Stimulated activated CD4-positive, alpha-beta T cell treated with anti-CD3 and anti-CD28 coated beads, Interleukin-15, amount 100 ng/mL, for 48 hours (primary cell): ENCODE measurements at places on chromosomes 11 and 22.

DNA sequence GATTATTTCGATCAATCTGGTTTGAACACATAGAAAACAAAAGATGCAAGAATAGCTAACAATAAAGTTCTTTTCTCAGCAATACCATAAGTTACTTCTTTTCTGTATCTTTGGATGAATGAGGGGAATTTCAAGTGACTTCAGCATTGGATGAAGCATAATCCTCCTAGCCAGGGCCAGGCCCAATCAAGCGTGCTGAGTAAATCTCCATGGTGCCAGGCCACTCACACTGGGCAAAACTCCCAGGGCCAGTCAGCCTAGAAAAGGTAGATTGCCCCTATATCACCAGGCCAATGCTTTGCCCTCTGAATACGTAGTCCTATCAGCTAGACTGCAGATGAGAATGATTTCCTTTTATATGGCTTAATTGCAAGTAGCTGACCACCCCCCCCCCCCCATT lies 6.0 kb downstream of the CNTF start:
- no peak for DNase-seq

- no peak for DNase-seq
Observed at GRCh38 chr11:3782963-3783362, 14.4 kb downstream of the NUP98 start.

DNA sequence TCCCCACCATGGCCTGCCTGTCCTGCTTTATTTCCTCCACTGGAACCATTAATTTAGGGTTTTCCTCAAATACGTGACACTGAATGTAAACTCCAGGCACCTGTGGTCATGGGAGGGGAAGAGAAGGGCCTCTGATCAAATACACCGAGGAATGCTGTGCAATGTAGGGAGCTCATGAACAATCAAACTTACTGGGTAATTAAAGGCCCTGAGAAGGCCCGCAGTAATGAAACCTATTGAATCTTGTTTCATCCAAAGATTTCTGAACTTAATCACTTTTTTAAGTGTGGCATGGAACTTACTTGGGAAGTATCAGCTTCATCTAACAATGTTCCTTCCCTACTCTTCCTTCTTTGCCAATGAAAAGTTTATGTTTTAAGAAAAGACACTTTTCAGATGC lies 299.8 kb downstream of the MIAT start:
- DNase-seq = no peak

GRCh38 chr22:21791635-21792625 lies 56.3 kb upstream of the YPEL1 start:
- peak; percentile 38 for DNase-seq

- DNase-seq = no peak
Observed at GRCh38 chr11:1781593-1781975, 17.9 kb upstream of the CTSD start.

DNA sequence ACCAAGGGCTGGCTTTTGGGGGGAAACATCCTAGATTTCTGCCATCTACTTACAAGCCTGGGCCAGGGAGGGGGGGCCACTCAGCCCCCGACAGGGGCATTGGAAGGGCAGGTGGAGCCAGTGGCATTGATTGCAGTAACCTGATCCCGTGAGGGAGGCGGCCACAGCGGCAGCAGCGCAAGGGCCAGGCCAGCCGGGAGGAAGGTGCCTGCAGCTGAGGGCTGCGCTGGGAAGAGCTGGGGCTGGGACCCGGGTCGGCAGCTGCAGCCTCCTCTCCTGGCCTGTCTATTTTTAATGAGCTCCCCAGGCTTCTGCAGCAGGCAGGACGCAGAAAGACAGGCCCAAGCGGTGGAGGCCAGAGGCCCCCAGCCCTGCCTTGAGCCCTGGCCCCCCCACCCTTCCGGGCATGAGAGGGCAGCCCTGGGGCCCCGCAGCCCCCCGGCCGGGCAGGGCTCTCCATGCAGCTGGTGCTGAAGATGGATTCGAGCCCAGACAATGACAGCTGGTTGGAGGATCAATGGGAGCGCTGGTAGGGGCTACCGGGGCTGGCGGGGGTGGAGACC lies 10.6 kb downstream of the FREY1 start:
- DNase-seq = no peak

DNA sequence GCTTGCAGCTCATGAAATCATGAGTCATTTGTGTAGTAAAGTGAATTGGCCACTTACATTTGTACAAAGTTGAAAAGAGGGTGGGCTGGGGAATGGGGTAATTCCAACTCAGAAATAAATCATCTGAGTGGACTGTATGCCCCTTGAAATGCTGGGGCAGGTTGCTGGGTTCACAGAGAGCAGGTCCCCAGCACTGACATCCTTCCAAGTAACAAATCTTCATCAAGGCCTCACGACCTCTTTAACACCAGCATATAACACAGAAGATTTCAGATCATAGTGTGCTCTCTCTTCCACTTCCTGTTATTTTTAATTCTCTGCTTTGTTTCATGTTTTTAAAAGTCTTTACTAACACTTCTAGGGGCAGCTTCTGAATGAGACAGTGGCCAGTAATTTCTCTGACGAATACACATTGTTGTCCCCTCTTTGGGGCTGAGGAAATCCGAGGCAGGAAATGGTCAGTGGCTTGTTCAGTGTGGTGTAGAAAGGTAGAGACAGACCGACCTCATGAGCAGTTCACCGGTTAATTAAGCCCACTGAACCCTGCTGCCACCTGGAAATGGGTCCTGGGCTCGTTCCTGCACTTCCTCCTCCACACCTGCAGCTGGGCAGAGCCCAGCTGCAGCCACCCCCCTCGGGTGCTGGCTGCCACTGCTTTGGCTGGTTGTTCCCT lies 127.7 kb downstream of the MAML2 start:
- no peak for DNase-seq

DNA sequence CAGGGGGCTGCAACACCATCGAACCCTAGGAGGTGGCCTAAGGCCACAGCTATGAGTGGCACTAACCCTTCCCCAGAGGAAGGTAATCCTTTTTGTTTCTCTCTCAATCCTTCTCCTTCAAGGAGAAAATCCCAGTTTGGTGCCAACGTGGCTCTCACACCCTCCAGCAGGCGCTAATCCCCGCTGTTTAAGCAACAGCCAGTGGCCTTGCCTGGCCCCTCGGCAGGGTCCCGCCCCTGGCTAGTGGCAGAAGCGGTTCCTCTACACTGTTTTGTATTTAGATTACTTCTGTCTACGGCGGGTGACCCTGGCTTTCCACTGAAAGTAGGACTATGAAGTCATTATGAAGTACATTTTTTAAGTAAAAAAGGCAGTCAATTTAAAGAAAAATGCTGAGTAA lies 15.5 kb downstream of the GNAZ start:
- DNase-seq = no peak

GRCh38 chr11:69409812-69410645 lies 71.4 kb upstream of the LINC01488 start:
- no peak for DNase-seq

DNA sequence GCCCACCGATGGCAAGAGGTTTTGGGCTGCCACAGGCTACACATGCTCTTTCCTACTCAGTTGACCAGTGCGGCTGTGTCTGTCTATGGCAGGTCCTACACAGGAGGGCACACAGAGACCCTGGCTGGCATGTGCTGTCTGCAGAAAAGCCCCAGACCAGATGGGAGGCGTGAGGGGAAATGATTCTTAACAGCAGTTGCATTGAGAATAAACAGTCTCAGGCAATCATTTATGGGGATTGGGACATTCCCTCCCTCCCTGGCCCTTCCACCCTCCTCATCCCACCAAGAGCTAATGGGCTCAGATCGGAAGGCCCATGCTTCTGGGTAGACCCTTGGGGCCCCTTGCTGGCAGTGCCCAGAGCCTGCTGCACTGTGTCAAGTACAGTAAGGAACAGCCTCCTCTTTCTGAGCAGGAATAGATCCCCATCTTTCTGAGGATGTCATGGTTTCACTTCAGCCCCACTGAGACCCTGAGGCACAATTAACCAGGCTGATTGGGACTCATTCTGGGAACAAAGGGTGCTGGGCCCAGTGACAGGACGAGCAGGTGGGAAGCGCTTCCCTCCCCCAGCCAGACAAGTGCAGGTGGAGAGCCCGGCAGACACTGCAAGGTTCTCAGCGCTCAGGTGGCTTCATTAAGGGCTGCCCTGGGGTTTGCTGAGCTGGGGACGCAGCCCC lies 28.3 kb downstream of the TSPAN18 start:
- no peak for DNase-seq

DNA sequence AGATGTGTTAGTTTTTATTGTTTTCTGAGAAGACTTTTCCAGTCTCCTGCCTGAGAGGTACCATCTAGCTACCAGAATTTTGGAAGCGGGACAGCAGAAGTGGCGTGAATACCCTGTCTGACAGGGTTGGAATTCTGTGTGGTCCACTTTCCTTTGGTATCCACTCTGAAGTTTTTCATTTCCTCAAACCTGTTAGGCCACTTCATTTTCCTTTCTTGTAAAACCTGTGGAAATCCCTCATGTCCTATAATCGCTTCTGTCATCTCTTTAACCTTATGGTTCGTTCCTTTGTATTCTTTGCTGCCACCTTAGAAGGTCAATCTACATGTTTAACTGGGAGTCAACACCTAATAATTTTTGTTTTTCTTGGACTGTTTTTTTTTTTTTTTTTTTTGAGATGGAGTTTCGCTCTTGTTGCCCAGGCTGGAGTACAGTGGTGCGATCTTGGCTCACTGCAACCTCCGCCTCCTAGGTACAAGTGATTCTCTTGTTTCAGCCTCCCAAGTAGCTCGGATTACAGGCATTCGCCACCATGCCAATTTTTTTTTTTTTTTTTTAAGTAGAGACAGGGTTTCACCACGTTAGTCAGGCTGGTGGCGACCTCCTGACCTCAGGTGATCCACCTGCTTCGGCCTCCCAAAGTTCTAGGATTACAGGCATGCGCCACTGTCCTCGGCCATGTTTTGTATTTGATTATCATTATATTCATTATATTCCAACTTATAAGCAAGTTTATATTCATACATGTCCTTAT lies 7.1 kb downstream of the SFI1 start:
- DNase-seq = no peak

GRCh38 chr22:41479671-41480396 lies 10.9 kb downstream of the ACO2 start:
- DNase-seq = no peak

DNA sequence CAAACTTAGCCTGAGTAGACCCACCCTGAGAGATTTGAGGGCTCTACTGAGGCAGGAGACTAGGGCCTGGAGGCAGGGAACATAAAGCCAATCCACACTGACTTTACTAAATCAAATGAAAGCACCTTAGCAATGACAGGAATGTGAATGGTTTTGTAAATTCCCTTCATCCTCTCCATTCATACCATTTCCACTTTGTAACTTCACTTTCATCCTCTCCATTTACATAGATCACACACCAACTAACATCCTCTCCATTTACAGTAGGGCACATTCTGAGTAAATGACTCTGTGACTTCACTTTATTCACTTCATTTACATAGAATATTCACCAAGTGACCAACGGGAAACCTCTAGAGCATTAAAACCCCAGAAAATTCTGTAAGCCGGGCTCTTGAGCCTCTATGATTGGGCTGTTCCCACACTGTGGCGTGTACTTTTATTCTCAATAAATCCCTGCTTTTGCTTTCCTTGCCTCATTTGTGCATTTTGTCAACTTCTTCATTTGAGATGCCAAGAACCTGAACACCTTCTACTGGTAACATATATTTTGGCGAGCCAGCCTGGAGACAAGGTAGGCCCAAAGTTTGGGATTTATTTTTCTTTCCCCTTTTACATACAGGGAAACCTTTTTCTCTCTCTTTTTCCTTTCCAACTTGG lies 82.9 kb downstream of the PIWIL4 start:
- DNase-seq = no peak

GRCh38 chr11:66848671-66849500 lies 5.6 kb downstream of the RCE1 start:
- no peak for DNase-seq

DNA sequence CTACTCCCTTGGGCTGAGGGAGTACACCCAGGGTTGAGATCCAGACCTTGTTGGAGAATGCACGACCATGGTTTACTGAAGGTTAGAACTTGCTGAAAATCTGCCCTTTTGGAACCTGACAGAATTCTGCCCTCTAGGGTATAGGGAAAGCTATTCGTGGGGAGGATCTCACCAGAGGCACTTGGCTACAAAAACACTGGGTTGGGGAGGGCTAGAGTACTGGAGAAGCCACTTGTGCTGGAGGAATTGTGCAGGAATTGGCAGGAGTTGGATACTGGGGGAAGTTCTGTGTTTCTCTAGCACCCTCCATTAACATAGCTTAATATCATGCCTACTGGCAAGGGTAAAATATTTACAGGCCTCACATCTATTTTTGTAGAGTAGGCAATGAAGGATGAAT lies 55.8 kb downstream of the PPME1 start:
- no peak for DNase-seq

DNA sequence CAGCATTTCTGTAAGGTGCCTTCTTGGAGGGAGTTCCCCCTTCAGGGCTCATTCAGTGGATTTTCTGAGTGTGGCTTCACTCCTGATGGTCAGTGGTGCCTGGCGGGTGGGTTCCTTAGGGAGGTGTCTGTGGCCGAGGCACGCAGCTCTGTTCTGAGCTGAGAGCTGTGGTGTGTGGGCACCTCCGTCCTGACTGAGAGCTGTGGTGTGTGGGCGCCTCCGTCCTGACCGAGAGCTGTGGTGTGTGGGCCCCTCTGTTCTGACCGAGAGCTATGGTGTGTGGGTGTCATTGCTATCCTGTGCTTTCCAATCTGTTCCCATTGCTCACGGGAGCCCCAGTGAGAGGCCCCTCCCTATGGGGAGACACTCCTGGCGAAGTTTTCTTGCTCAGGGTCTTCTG lies 39.8 kb downstream of the MUC6 start:
- no peak for DNase-seq

- DNase-seq = no peak
Observed at GRCh38 chr11:12433571-12434324, 56.4 kb downstream of the PARVA start.

- no peak for DNase-seq
Observed at GRCh38 chr22:49325531-49326395, 501.9 kb downstream of the BRD1 start.

GRCh38 chr11:8803973-8804372 lies 107.0 kb upstream of the AKIP1 start:
- no peak for DNase-seq

DNA sequence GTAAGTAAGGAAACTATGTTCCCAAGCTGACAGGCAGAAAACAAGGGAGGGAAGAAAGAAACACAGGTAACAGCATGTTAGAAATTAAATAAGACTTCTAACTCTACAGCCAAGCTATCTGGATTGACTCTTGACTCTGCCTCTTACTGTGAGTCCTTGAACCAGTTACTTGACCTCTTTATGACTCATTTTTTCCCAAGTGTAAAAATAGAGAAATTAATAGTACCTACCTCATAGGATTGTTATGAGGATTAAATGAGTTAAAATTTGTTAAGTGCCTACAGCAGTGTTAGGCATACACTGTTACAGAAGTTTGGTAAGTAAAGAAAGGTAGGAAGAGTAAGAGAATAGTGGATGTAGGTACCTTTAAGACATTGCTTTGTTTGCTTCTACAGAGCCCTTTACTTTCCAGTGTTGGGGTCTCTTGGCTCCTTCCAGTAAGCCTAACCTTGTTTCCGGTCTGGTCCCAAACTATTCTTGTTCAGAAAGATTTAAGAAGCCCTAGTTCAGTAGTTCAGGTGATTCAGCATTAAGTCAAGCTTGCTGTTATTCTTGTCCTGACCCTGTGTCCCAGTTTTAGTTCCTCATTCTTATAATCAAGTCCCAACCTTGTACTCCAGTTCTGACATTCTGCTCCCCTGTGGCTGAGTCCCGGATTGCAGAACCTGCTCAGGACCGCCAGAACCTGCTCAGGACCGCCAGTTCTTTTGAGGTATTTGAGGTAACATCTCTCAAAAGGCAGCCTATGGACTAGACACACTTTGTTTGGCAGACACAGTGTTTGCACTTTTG lies 963.4 kb upstream of the CCDC90B start:
- DNase-seq = no peak
